Activated naive CD8-positive, alpha-beta T cell treated with anti-CD3 and anti-CD28 coated beads, Interleukin-2, amount 50 U/mL, for 16 hours (primary cell): ENCODE measurements at places on chromosomes 2 and 18.
A peak's percentile ranks its signal among the peaks of the same experiment; 100 is the strongest.

DNA sequence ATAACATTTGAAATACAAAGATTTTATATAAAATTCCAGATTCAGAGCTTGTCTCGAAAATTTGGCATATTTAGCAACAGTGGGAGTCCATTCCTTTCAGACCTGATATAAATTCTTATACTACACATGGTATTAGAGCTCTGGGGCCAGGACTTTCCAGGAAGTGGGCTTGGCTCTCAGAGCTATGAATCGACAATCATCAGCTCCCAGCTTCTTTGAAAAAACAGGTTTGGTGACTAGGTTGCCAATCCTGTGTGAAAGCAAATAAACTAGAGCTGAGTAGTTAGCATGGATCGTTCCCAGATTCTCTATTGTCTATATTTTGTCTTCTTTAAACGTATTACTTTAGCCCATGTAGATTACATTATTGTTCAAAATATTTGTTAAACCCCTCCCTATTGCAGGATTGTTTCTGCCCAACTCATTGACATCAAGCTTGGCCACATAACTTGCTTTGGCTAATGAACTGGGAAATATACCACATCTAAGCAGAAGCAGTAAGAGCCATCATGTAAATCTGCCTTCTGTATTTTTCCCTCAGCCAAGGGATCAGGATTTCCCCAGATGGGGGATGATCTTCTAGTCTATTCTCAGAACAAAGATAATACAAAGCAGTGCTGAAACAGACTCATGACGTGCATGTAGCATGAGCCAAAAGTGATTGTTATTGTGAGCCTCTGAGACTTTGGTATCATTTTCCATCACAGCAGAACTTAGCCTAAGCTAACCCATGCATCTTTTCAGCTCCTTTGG lies 105.4 kb downstream of the KCNH7 start:
- DNase-seq = no peak

- DNase-seq = no peak
Measured at GRCh38 chr2:167100506-167100905, 212.2 kb downstream of the XIRP2 start.

DNA sequence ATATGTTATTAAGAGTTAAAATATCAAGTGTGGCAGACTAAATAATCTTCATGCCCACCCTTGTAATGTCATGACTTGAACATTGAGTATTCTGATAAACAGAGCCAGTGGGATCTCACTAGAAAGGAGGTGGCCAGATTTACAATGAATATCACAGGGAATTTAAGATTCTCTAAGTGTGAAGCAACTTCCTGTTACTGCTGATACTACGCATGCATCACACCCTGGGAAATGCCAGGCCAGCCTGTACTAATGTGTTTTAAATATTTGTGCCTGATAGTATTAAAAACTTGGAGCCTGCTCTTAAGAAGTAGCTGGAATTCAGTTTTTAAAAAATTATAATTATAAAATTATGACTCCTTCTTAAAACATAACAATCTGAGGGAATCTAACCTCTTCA lies 148.3 kb downstream of the LAMA3 start:
- no peak for DNase-seq

DNA sequence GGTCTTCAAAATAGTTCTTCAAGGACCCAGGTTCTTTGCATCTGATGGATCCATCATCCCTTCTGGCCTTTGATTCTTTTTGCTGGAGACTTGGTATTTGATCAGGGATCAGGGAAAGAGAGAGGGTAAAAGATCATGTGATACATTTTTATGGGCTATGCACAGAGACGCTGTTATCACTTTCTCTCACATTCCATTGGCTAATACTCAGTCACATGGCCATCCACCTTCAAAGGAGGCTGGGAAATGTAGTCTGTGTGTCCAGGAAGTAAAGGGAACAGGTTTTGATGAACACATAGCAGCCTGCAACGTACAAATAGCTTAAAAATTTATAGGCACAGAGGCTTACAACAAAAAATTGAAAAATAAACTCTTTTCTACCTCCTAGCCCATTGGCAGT lies 629.6 kb upstream of the FANCL start:
- no peak for DNase-seq

GRCh38 chr2:100367163-100367562 lies 44.9 kb upstream of the LONRF2 start:
- DNase-seq = no peak

DNA sequence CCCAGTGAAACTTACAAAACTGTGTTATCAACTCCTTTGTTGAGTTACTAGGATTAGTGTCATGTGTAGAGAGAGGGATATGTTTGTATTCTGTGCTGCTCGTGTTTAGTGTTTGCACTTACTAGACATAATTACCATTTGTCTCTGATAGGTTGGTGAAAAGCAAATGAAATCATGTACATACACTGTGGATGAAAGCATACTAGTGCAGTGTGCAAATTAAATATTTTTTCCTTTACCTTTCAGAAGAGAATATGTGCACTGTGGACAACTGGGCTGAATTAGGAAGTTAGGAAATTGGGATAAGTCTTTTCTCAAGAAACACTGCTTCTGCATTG lies 1.2 kb downstream of the KIAA1328 start:
- no peak for DNase-seq

DNA sequence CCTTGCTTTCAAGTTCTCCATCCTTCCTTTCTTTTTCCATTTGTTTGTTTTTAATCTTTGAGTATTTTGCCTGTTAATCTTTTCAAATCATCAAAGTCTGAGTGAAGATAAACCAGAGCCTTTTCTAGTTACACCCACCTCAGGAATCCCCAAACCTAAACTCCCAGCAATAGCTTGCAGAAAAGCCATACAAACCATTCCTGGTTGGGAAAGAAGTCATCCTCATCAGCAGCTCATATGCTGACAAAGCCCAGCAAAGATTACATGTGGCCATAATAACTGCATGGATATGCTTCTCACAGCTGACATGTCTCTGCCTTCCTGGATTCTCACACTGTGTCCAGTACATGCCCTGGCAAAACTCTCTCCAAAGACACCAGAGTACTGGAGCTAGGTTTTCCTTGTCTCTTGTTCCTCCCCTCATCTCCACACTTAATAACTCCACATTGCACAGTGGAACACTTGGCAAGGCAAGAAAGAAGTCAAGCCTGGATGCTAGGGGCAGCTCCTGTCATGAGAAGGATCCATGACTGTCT lies 126.4 kb upstream of the TLK1 start:
- DNase-seq = no peak

DNA sequence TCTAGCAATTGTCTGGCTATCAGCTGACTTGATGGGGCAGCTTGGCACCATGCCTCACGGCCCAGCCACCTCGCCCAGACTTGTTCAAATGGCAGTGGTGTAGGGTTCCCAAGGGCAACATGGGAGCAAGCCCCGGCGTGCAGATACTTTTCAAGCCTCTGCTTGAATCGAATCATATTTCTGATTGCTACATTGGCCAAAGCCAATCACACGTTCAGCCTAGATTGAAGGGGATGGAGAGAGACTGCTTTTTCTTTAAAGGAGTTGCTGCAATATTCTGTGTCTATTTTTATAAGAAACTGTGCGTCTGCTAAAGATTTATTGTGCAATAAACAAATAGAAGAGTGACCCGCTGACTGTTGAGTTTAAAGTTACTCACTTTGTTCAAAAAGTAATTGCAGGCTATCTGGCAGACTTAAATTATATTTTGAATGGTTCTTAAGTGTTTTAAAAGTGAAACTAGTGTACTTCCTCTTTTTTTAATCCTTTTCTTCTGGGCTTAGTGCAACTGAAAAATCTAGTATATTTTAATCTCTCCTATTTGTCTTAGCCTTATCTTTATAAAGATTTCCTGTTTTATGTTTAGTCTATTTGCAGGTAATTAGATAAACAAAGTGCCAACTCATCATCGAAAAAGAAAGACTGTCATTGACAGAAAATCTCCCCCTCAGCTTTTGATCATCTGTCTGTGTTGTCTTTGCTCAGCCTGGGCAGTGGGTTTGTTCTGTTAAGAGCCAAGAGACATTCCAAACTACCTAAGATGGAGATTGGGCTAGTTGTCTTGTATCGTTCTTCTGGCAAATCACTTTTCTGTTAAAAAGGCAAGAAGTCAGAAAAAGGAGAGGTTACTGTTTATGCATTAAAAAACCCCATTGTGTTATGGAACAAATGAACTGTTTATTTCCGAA lies 156.1 kb downstream of the TPGS2 start:
- DNase-seq = no peak

DNA sequence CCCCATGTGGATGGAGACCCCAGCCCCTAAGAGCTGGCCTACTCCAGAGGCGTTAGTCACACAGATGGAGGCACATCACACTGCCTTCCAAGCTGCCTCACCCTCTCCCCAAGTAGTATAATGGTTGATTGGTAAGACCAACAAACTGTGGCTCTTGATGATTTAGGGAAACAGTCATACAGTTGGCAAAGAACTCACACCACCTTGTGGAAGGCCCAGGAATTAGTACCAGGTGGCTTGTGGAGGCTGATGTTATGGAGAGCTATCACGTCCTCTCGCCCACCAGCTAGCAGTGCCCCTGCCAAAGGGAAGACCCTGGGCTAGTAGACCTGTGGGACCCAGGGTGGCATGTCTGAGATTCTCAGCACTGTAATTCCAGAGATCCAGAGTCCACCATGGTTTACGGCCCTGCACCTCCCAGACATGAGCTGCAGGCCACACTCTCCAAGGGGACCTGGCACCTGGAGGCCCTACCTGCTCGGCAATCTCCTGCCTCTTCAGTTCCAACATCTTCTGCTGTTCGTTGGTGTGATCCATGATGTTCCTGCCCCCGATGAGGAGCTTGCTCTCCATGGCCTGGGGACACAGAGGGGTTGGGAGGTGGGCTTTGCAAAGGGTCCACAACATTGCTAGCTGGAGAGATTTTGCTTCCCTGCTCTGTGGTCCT lies 26.3 kb downstream of the KIF3C start:
- DNase-seq = no peak

- no peak for DNase-seq
Measured at GRCh38 chr2:49686897-49687442, 532.7 kb upstream of the FSHR start.

- peak; percentile 22 for DNase-seq
Measured at GRCh38 chr2:233081232-233081730, 21.1 kb downstream of the INPP5D start.

- DNase-seq = no peak
Measured at GRCh38 chr2:78757640-78758039, 267.9 kb upstream of the REG3G start.

DNA sequence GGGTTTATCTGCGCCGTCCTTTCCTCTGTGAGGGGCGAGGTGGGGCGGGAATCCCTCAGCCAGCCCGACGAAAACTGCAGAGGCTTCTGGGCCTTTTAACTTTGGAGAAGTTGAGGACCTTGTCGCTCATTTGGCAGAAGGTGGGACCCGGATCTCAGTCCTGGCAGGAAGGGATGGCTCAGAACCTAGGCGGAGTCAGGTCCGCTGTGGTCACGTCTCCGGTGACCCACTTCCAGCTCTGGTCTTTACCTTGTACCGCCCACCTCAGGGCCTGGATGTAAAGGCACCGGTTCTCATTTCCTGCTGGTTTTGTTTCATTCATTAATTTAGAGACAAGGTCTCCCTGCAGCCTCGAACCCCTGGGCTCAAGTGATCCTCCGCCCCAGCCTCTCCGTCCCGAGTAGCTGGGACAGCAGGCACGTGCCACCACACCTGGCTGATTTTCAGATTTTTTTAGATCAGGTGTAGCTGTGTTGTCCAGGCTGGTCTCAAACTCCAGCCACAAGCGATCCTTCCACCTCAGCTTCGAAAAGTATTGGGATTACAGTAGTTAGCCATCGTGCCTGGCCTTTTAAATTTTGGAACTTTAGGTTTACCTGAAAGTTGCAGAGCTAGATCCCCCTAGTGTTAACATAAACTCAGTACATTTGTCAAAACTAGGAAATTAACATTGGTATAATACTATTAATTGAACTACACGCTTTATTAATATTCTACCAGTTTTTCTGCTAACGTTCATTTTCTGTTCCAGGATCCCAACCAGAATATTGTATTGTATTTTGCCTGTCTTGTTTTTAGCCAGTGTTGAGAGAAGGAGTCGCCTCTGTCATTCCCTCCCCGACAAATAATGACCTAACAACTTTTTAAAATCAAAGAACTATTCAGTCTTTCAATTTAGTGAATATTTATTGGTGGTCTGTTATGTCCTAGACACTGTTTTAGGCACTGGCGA lies 852 bp downstream of the POLI start:
- no peak for DNase-seq

- no peak for DNase-seq
Measured at GRCh38 chr2:56648802-56649201, 465.0 kb downstream of the CCDC85A start.

DNA sequence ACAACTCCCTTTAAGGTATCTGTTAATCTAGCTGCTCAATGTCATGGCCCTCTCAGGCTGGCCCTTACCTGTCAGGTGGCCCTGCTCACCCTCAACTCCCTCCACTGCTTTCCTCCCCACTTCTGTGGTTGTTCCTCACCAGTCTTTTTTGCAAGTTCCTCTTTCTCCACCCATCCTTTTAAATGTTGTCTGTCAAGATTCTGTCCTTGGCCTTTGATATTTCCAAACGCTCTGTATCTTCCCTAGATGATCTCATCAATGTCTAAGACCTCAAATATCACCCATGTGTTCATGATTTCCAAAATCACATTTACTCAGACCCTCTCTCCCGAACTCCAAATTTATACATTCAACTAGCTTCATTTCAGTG lies 3.5 kb downstream of the PTPN2 start:
- DNase-seq = no peak

DNA sequence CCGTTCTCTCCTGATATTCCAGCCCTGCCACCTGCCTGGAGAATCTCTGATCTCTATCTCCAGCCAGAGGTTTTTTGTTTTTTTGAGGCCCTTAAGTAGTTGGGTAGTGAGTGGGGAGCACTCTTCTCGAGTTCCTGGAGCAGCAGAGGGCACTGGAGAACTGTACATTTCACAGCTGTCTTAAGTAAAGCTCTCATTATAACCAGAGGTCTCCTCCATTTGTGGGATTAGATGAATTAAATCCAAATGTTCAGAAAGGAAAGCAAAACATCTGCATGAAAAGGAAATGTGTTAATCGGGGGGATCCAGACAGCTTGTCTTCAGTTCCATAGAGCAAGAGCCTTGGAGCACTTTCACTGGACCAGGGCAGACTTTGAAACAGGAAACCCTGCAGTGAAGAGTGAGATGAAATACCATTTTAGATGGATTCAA lies 32.8 kb downstream of the AOX1 start:
- DNase-seq = no peak

GRCh38 chr2:1053786-1054185 lies 103.1 kb downstream of the SNTG2 start:
- no peak for DNase-seq

DNA sequence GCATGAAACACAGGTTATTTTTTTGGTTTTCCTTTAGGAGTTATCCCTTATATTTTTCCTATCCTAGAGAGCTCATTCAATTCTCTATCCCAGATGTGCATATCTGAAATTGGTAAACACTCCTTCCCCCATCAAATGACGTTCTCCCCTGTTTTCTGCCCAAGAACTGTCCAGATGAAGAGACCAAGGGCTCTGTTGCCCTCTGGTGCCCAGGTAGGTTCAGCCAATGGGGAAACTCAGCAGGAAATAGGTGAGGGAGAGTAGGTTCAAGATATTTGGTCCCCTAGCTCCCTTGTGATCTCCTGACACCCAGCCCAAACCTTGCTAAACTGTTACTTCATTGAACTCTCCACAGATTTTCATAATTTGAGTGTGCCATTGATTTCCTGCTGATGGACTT lies 14.1 kb upstream of the INO80C start:
- no peak for DNase-seq
